ENCODE measurements at places on chromosomes 2 and 18.
A peak's percentile ranks its signal among the peaks of the same experiment; 100 is the strongest.

GRCh38 chr18:615773-616172 is 19.0 kb downstream of the CLUL1 start:
- no peak for DNase-seq

DNA sequence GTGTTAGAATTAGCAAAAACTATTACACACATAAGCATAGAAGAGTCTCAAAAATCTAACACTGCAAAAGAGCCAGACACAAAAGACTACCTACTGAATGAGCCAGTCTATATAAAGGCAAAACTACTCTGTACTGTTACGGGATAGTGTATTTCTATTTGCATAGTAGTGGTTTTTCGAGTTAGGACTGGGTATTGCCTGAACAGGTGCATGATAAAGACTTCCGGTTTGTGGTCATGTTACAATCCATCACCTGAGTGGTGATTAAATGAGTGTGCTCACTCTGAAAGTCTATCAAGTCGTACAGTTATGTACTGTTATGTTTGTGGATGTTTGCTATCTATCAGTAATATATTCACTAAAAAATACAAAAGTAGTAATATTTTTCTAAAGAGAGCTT is 523.3 kb upstream of the SYT4 start:
- DNase-seq, result no peak

DNA sequence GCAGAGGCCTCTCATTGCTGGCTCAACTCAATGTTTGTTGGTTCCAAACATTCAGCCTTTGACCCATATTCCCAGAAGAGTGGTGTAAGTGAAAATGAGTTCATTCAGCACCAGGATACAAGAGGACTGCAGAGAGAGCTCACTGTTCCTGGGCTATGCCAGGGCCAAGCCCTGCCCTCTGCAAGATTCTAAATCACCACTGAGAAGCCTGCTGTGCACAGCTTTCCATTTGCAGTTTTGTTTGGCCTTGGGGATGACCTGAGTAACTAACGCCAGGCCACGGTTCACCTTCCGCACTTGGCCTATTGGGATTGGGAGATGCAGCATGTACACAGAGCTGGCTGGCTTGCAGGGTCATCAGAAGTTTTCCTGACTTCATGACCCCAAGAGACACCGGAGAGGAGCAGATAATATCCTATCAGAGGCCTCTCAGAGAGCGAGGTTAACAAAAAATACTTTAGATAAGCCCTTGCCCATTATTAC is 12.6 kb downstream of the GKN1 start:
- no peak for DNase-seq

- peak; percentile 26 for DNase-seq
Observed at GRCh38 chr2:43024515-43025011, 201.8 kb downstream of the ZFP36L2 start.

Data from activated naive CD4-positive, alpha-beta T cell treated with Interleukin-2 at 50 U/mL for 16 hours (primary cell).